ENCODE measurements at places on chromosomes 5 and 9.

DNA sequence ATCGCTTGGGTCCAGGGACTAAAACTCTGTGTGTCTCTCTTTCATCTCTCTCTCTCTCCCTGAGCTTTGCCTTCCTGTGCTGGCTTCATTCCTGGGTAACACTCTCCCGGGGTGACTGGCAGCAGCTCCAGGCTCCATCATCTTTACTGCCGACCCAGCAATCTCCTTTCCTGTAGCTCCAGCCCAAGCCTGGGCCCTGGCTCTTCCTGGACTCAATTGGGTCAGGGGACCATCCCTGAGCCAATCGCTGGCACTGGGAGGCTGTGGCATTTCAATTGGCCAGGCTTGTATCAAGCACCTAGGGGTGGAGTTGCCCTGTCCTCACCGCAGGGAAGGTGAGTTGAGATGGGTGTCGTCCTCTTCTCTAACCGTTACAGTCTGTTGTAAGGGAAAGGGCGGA is 31.9 kb downstream of the FAM240B start:
- DNase-seq: no peak

- no peak for DNase-seq
Observed at GRCh38 chr5:171596391-171596878, 177.0 kb downstream of the FGF18 start.

DNA sequence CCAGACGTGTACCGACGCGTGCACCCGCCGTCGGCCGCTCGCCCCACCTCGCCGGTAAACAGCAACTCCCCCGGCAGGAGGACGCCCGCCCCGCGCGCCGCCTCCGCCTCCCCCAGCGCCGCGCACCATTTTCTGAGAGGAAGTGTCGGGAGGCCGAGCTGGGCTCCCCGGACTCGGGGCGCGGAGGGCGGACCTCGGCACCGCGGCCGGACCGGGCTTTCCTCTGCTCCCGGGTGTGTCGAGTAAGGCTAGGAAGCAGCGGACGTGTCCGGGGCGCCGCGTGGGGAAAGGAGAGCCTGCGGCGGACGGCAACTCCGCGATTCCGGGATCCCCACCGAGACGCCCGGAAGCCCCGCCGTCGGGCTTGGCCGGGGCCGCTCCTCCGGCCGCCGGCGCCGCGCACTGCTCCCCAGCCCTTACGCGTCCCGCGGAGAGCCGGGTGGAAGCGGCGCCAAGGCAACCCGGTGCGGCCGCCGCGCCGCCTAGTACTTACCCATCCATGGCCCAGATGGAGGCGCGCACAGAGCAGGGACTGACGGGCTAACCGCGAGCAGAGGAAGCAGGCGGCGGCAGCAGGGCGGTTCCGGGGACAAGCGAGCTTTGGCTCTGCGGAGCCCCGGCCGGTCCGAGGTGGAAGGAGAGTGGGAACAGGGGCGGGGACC is at the start of gene PTBP3:
TSS of gene PTBP3 (minus strand) at position 643 of the 662 bp plus-strand sequence. CDS start 35,754 bp downstream, outside the sequence.
- DNase-seq: peak; percentile 80

DNA sequence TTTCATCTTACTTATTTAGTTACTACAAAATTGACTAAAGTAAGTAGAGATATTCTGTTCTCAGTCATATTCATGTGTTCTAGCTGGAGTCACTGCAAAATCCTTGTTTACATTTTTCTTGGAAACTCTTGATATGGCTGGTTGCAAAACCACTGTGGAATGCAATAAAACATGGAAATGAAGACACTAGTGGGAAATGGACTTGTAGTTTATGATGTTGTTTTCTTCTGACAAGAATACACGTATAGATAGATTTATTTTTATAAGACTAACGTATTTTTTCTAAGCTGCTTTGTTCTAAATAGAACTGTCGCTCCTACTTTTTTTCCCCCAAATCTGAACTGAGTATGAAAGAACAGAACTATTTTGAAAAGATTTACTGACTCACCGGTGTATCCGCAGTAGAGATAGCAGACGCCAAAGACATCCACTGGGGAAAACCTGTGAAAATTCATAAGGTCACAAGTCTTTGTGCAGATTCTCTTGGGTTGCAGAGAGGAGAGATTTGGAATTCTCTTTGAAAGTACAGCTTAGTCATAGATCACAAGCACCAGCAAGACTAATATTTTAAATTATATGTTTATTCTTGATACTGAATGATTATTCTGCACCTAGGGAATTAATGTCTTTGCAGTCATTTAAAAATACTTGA is 119.6 kb upstream of the TAF11L2 start:
- no peak for DNase-seq

GRCh38 chr9:126411948-126412284 is 85.3 kb downstream of the MVB12B start:
- DNase-seq: no peak

DNA sequence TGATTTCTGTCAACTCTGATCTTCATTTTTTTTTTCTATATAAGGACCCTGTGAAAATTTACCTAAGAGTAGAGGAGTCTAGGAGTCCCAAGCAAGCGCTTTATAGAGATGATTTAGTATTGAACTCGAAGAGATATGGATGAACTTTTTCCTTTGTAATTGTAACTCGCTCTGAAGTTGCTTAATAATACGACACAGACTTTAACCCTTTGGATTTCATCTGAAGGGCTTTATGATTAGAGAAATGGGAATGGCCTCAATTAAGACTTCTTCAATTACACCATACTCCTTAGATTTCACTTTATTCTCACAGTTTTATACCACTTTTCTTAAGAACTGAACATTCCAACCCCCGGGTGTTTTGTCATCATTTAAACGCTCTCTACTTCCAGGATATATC is 647.7 kb downstream of the HTR1A start:
- no peak for DNase-seq

DNA sequence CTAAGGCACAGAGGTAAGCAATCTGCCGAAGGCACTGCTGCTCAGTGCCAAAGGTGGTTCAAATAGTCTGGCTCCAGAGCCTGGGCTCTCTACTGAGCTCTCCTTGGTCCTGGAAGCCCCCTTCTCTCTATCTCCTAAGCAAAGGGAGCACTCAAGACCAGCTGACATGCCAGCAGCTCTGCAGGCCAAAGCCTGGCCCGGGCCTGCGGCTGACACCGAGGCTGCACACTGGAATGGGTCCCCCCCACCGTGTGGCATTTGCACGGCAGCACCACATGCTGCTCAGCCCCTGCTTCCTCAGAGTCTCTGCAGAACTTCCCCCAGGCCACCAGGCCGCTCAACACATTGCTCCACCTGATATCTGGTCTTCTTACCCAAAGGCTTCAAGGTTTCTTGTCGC is 57.8 kb upstream of the GOLPH3 start:
- no peak for DNase-seq

DNA sequence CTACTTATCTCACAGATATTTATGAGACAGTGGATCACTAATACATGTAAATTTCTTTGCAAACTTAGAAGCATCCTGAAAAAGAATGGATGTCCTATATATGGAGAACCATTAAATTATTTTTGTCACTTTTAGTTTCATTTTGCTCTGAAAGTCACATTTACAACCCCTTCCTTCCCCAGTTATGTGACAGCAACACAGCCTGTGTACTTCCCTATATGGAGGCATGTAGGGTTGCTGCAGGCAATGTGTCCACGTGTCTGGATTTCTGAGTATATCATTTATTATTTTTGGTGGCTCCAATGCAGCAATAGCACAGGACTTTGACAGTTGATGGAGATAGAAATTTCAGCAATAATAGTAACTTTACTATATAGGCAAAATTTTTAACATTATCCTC is 156.4 kb downstream of the ST8SIA4 start:
- no peak for DNase-seq

- DNase-seq: peak; percentile 97
Observed at GRCh38 chr9:32384364-32385151, at the start of gene ACO1. TSS of gene ACO1 (plus strand) at chr9:32384643. CDS start at chr9:32405507, 20,864 bp downstream.

DNA sequence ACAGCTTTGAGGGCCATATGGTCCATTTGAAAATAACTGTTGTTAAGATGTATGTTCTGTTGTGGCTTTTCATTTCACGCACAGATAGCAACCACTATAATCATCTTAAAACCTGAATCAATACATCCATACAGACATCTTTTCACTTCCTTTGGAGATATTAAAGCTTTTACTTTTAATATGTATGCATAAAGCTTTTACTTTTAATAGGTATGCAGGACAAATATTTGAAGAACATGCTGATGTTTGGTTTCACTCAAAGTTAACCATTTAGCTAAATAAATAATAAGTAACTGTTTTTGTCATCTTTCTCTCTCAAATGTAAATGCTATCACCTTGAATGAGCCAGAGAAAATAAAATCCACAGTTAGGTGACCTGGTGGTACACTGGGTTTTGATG is 108.6 kb downstream of the OXCT1 start:
- no peak for DNase-seq

- DNase-seq: no peak
Observed at GRCh38 chr5:137880313-137880712, 8.9 kb upstream of the PKD2L2 start.

- no peak for DNase-seq
Observed at GRCh38 chr5:147454996-147455677, 54.7 kb downstream of the DPYSL3 start.

DNA sequence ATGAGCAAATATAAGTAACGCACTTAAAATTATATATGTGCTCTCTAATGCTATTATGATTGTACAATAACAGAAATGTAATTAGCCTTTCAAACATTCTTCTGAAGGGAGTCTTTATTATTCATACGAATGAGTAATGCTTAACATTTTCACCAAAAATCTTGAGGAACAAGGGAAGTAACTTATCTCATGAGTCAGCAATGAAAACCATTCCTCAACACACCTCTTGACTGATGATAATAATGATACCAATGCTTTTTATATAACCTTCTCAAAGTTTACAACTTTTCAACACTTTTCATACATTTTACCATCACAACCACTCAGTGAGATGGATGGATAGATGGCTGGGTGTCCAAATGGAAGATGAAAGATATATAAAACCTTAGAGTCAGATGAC is 369.3 kb downstream of the BNC2 start:
- no peak for DNase-seq

DNA sequence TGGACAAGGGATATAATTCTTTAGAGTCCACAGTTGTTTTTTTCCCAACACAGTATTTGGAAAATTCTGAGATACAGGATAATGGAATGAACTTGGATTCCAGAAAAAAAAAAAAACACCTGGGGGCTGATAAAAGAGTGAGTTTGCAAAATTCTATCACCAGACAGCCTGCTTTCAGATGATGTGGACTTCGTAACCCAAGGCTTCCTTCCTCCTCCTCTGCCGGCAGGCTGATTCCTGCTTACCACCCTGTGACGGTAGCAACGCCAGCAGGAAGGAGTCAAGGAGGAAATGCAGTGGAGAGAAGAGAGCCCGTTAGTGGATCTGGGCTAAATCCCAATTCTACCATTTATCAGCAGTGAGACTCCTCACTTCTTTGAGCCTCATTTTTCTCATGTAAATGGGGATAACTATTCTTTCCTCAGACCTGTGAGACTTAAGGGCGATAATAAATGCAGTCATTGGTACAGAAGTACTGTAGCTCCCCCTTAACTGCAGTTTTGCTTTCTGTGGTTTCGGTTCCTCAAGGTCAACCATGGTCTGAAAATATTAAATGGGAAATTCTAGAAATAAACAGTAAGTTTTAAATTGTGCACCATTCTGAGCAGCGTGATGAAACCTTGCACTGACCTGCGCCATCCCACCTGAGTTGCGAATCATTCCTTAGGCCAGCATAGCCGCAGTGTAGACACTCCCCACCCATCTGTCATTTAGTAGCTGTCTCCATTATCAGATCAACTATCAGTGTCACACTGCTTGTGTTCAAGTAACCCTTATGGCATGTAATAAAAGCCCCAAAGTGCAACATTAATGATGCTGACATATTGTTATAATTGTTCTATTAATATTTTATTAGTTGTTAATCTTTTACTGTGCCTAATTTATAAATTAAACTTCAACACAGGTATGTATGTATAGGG is 71.4 kb downstream of the DCP2 start:
- DNase-seq: no peak

- DNase-seq: no peak
Observed at GRCh38 chr9:22278426-22278825, 168.2 kb upstream of the DMRTA1 start.

GRCh38 chr9:115481769-115482168 is 363.8 kb upstream of the TNC start:
- no peak for DNase-seq

DNA sequence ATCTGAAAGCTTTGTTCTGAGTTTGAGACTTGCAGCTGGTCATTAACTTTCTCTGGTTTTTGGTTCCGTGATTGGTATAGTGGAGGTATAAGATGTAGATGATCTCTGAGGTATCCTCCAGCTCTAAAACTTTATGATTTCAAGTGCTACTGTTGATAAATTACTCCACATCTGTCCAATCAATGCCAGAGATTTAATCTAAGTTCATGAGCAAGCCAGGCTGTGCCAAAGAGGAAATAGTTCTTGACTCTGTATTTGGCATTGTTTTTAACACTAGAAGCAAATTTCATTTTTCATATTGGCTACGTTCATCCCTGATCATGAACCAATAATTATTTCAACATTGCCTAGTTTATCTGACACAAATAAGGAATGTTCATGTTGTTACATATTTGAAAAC is 28.5 kb upstream of the CHD1 start:
- DNase-seq: no peak

GRCh38 chr5:36277521-36278176 is 24.1 kb downstream of the RANBP3L start:
- DNase-seq: no peak

- no peak for DNase-seq
Observed at GRCh38 chr9:72480921-72481320, 40.5 kb upstream of the TMC1 start.
